ENCODE measurements at places on chromosomes 4 and X.

DNA sequence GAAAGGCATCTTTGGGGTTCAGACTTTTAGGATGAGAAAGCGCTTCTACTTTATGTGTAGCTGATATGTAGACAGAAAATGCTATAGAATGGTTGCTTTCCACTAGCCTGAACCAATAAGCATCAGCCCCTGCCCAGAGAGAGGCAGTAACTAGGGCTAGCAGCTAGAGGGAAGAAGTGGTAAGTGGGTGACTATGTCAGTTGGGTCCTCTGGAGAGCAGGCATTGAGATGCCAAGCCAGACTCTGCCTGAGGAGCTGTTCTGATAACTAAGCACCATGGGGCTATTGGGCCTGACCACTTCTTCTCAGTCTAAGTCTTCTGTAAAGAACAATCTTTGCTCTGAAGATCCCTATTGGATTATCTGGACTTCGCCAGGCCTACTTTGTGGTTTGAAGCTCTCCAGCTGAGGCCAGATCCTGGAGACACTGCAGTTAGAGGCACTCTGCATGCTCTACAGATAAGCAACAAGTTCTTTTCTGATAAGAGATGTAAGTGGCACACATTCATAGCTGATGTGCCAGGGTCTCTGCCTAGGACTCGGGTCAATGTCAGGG, 146.1 kb downstream of the RBM46 start:
- no peak for DNase-seq

DNA sequence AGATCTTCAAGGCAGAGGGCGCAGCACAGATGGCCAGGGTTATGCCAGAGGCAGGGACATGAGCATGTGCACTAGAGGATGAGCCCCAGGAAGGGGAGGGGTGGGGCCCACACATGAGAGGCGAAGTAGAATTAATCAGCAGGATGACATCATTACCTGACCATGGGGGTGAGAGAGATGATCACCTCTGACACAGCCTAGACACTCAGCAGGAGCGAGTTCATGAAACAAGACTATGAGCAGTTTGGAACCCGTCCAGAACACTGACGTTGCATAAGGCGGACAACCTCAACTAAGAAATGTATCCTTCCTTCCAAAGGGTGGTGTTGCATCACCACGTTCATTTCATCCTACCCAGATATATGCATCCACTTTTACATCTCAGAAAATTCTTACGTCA, 446.7 kb upstream of the TENM3 start:
- no peak for DNase-seq

DNA sequence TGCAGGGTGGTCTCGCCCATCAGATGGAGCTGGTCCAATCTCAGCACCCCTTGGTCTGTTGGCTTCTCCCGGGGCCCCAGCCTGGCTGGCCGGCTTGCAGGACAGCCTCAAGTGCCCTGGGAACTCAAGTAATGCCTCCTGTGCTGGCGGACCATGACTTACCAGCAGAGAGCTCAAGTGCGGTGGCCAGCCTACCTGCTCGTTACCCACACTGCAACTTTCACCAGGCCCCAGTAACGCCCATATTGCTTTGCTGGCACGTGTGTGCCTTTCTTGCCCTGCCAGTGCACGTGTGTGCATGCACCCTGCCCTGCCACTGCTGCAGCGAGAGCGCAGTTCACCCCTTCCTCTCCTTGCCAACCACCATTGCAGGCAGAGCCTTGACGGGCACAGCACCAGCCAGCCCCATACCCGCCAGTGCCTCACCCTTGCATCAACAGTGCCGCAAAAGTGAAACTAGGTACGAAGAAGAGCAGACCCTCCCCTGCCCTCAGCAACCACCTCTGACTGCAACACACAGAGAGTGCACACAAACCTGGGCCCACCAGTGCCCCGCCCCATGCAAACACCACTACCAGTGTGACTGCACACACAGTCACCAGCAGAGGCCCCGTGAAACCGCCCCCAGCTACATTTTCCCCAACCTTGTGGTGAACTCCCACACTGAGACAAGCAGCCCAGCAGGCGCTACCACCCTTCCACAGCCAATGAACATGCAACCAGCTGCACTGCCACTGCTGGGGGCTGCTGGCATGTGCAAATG, 88.9 kb upstream of the POU3F4 start:
- DNase-seq = no peak

- DNase-seq = peak; percentile 46
Measured at GRCh38 chrX:34563804-34564203, 93.3 kb downstream of the TMEM47 start.

DNA sequence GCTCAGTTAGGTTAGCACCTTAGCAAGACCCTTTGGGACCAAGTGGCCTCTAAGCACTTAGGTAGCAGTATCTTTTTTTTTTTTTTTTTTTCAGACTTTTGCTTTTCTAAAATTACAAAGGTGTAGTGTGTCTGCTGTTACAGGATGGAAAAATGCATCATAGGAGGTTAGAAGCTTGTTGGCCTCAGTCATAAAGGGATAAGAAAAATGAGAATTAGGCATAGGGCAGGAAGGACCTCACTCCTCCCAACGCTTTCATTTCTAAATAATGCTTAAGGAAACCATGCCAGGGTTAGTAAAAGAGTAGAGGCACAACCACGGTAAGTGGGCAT, 148.4 kb upstream of the PLAC1 start:
- no peak for DNase-seq

GRCh38 chr4:1463088-1463926, 57.1 kb upstream of the NKX1-1 start:
- no peak for DNase-seq

DNA sequence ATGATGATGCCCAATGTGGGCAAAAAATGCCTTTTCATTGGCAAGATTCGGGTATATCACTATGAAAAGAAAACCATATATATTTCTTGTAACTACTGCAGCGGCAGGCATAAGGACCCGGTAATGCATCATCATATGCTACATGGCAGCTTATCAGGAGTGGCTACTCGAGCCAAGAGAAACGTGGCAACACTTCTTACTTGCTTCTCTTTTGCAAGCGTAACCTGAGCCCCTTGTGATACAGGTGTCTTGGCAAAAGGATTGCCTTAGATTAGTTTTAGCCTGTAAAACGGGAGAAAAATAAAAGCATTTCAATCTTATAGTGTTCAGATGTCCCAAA, 280.3 kb downstream of the SPRY1 start:
- no peak for DNase-seq

DNA sequence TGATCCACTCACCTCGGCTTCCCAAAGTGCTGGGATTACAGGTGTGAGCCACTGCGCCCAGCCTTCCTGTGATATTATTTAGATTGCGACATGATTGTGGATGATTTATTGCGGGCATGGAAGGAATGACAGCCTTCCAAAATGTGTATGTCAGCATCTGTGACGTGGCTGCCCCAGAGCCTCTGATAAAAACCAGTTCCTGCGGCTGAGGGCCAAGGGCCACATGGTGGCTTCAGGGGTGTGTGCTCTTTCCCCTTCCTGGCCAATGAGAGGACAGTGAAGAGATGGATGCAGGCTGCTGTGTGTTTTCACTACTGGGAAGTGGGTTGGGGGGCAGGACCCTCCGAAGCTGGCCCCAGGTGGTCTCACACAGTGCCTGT, 57.4 kb upstream of the HGFAC start:
- no peak for DNase-seq

DNA sequence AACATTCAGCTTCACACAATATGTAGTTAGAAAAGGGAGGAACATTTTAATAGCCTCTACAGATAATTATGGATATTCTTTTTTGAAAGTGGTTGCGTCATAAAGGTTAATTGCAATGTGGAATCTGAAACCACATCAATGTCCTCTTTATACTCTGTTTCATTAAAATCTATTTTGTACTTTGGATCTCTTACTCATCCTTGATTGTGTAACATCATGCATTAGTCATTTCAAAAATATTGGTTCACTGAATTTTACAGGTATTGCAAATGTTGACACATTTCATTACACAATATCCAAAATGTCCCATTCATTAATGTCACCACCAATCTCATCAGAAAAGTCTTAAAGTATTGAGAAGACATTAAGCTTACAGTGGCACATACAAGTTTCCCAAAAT, 62.7 kb upstream of the USP9X start:
- peak; percentile 83 for DNase-seq

GRCh38 chr4:184513802-184514120, 39.4 kb upstream of the IRF2 start:
- DNase-seq = no peak

GRCh38 chr4:118823471-118823870, 12.5 kb downstream of the SEC24D start:
- peak; percentile 82 for DNase-seq
